ENCODE measurements at places on chromosomes 16 and 17. TPM values are rescaled to one million over a fixed set of nuclear protein-coding genes. Genes with fewer than 3 reads are reported as not detected.

The TVP23A gene
- total RNA-seq = 15.1 TPM

The SLC6A2 gene
- not detected for total RNA-seq

The ADORA2B gene
- total RNA-seq = 3.6 TPM

The SLC5A10 gene
- not detected for total RNA-seq

The WSCD1 gene
- 35.7 TPM for total RNA-seq

The CRYBA1 gene
- total RNA-seq = not detected

The LRRC59 gene
- total RNA-seq = 45.7 TPM

The RASD1 gene
- 9.2 TPM for total RNA-seq

The NTN3 gene
- total RNA-seq = 5.8 TPM

The GPR179 gene
- total RNA-seq = 0.31 TPM

All from occipital lobe (tissue), 3 donors.